Hematopoietic multipotent progenitor cell treated with erythropoietin and hydrocortisone succinate and interleukin-3 and kit ligand, for 4 days (in vitro differentiated cells): ENCODE measurements at places on chromosomes 13 and 19.
A peak's percentile ranks its signal among the peaks of the same experiment; 100 is the strongest.

DNA sequence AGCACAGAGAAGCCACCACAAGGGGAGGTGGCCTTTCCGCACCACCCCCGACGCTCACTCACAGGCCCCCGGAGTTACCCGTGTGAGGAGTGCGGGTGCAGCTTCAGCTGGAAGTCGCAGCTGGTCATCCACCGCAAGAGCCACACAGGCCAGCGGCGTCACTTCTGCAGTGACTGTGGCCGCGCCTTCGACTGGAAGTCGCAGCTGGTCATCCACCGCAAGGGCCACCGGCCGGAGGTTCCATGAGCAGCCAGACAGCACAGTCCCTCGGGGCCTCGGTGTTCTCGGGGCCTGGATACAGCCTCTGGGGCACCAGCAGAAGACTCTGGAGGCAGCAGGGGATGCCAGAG is 4.3 kb downstream of the ZNF446 start:
- no peak for DNase-seq

- no peak for DNase-seq
Observed at GRCh38 chr13:112186091-112186490, 119.1 kb downstream of the SOX1 start.

DNA sequence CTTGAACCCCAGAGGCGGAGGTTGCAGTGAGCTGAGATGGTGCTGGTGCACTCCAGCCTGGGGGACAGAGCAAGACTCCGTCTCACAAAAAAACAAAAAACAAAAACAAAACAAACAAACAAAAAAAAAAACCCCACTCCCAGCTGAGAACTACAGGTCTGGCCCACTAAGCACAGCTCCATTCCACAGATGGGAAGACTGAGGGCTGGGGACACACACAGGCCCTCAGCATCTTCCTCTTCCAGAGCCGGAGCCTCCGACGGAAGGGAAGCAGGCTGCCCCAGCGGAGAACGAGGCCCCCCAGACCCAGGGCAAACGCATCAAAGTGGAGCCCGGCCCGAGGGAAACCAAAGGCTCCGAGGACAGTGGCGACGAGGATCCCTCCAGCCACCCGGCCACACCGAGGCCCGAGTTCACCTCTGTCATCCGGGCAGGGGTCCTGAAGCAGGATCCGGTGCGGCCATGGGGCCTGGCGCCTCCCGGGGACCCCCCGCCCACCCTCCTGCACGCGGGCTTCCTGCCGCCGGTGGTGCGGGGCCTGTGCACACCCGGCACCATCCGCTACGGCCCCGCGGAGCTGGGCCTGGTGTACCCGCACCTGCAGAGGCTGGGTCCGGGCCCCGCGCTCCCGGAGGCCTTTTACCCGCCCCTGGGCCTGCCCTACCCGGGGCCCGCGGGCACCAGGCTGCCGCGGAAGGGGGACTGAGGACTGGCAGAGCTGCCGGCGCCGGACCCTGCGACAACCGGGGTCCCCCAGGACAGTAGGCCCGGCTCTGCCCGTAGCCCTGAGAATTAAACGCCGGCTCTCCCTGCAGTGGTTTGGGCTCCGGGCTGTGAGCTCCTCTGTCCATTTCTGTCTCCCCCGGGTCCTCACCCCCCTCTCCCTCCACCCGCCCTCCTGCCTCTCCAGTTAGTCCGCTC is 3.2 kb downstream of the TMEM160 start:
- DNase-seq: no peak

DNA sequence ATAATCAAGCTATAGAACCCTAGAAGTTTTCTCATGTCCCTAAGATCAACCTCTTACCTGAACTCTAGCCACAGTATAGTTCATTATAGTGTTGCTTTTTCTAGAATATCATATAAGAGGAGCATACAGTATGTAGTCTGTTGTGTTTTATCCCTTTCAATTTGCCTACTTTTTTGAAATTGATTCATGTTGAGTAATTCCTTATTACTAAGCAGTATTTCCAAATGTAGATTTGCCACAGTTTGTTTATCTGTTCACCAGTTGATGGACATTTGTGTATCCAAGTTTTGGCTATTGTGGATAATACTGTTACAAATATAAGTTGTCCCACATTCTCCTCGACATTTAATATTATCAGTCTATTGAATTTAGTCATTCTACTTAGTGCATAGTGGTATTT is 138.0 kb downstream of the LMO7 start:
- DNase-seq: no peak

DNA sequence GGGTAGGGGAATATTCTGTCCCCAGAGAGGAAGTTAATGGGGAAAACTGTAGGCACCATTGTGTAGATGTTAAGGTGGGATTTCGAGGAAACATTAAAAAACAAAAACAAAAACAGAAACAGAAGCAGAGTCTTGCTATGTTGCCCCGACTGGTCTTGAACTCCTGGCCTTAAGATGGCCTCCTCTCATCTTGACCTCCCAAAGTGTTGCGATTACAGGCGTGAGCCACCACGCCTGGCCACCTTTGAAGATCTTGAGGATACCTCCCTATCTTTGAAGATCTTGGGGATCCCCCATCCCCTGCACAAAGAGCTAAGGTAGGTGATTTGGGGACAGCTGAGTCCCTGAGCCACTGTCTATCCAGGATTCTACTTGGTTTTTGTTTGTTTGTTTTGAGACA is 553 bp upstream of the ICAM3 start:
- DNase-seq: no peak

- DNase-seq: no peak
Observed at GRCh38 chr13:65293530-65294198, 1936.5 kb downstream of the PCDH9 start.

DNA sequence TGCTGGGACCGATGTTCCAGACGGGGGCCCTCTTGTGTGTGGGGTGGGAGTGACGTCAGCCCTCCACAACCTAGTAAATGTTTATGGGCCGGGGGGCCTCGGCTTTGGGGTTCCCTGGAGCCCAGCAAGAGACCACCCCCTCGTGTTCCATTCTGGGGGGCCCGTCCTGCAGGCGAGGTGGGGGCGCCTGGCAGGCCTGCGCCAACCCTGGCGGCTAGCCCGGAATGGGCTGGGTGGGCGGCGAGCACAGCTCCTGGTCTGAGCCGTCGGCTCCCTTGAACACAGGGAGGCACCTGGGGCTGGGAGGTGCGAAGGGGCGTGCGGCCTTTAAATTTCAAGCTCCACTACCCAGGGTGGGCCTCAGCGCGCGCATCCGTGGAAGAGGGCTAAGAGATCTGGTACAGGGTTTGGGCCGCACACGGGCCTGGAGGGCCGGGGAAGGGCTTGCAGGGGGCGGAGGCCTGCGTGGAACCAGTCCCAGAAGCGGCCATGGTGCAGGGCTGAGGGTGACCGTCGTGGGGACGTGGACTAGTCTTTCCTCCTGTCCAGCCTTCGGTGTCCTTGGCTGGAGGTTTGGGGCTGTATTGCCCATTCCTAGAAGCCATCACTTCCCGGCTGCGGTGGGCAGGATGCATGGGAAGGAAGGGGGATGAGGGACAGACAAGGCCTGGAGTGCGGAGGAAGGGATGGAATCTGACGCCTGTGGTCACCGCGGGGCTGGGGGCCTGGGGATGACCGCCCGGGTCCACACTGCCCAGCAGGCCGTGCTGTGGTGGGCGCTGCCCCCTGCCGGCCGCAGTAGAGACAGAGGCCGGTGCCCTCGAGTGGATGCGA is 11.4 kb downstream of the NDUFA11 start:
- peak; percentile 62 for DNase-seq

- no peak for DNase-seq
Observed at GRCh38 chr13:48488995-48489394, 43.9 kb downstream of the RCBTB2 start.

- no peak for DNase-seq
Observed at GRCh38 chr13:59495936-59496512, 667.7 kb downstream of the DIAPH3 start.

DNA sequence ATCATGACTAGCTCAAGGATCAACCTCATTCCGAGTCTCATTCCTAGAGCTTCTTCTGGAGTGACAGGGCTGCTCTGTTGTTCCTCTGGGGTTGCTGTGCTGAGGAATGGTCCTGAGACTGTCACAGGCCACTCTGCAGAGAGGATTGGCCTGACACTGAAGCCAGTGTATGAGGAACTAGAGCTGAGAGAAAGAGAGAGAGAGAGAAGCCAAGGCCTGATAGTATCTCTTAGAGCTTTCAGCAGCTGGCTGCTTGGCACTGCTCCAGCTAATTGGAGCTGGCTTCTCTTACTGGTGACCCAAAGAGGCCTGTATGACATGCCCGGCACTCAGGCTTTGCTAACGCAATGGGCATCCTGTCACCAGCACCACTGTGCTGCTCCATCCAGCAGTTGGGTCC is 73.4 kb upstream of the FLT1 start:
- DNase-seq: peak; percentile 92

DNA sequence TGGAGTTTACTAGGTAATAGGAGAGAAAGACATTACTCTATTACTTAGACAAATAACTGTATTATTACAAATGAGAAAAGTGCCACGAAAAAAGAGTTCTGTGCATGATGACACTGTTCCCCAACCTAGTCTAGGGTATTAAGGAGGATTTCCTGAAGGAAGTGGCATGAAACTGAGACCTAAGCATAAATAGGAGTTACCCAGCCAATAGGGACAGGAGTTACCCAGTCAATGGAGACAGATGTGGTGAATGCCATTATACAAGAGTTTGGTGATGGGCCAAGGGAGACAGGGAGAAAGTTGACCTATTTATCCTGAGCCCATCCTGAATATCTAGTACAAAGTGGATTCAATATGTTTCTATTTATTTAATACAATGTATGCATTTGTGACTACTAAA is 65.4 kb downstream of the KL start:
- DNase-seq: no peak

- DNase-seq: no peak
Observed at GRCh38 chr13:84139561-84140158, 257.4 kb upstream of the SLITRK1 start.

DNA sequence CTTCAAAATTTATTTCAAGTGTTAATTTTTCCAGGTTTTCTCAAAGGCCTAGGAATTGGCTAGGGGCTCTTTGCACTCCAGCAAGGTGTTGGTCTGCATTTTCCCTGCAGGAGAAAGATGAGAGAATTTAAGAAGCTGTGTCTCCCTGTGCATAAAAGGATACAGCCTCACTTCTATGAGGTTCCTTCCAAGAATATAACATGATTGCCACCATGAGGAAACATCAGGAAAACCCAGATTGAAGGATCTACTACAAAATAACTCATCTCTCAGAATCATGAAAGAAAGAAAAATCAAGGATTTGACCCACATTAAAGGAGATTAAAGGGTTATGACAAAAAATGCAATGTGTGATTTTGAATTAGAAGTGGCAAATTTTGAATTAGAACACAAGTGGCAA is 69.9 kb downstream of the RUBCNL start:
- peak; percentile 35 for DNase-seq

- DNase-seq: peak; percentile 92
Observed at GRCh38 chr19:33795370-33796163, 1.1 kb upstream of the KCTD15 start.

DNA sequence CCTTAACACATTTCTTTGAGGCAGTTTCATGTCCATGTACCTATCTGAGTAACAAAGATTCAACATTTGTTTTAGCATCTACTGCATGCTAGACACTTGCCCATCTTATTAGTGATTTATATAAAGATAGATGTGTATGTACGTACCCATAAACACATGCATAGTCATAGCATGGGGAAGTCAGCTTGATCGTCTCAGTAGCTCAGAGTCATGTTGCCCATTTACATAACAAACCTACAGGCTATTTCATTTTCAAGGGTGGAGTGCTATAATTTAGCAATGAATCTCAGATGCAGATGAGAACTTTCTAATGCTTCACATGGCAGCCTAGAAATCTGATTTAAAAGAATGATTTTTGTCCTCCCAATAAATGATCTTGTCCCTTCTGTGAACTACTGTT is 23.5 kb downstream of the FLT1 start:
- DNase-seq: no peak

GRCh38 chr13:104011505-104012241 is 945.5 kb upstream of the SLC10A2 start:
- DNase-seq: no peak

- peak; percentile 57 for DNase-seq
Observed at GRCh38 chr19:8526345-8527091, 12.6 kb upstream of the ZNF414 start.

GRCh38 chr13:86510792-86511191 is 711.6 kb upstream of the SLITRK6 start:
- DNase-seq: no peak

DNA sequence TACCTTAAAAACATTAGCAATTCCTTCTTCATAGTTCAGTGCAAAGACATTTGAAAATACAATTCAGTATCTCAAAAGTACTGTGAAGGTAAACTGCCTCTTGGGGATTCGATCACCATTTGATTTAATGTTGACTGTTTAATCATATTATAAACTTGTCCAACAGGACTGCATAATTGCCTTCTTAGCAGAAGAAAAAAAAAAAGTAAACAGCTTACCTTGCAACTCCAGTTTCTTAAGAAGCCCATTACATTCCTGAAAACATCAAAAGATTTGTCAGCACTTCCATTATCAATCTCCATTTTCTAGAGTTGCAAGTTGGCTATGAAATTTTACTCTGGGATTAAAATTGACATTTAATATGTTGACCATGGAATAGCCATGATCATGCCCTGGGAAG is 1154.6 kb downstream of the OLFM4 start:
- DNase-seq: no peak
